ENCODE measurements at places on chromosomes 11 and 22.

- peak; percentile 27 for DNase-seq
These were observed 303.9 kb downstream of the CASP12 start for GRCh38 chr11:104594228-104594958.

GRCh38 chr11:8087185-8087584 lies 6.2 kb downstream of the TUB start:
- no peak for DNase-seq

DNA sequence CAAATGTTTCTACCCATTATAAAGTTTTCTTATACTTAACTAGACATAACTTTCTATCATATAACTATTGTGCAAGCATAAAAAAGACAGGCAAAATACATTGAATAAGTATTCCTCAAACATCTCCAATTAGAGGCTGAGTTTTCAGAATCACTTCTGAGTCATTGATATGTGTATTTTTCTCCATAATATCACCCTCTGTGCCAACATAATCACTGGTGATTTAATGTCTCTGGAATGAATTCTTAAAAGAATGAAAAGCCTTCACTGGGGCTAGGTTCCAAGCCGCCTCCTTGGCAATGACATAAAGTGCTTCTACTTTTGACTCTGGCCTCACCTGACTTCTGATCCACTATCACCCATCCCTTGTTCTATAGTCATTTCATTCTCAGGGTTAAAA lies 197.0 kb upstream of the E2F8 start:
- DNase-seq, result no peak

DNA sequence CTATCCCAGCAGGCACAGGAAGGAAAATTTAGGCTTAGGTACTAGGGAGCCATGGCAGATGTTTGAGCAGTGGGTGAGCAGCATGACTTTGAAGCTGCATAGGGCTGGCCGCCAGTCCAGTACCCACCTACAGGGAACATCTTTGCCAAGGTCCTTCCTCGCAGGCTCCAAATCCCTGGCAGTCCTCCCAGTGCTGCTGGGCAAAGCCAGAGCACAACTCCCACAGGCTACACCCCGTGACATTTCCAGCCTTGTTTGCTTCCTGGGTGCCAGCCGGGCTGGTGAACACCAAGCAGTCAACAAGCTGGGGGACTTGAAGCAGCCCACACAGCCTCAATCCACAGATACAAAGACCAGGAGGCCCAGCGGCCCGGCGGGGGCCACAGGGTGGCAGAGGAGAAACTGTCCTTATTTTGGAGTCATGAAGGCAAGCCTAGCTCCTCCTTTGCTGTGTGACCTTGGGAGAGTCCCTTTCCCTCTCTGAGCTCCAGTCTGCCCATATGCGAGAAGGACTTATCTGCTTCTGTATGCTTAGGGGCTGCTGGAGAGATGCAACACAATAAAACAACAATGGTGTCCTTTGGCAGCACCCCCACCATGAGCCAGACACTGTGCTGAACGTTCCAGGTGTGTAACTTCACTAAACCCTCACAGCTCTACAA lies 28.0 kb downstream of the TPST2 start:
- no peak for DNase-seq

- DNase-seq, result no peak
These were observed 409.6 kb downstream of the GUCY1A2 start for GRCh38 chr11:106608677-106609076.

DNA sequence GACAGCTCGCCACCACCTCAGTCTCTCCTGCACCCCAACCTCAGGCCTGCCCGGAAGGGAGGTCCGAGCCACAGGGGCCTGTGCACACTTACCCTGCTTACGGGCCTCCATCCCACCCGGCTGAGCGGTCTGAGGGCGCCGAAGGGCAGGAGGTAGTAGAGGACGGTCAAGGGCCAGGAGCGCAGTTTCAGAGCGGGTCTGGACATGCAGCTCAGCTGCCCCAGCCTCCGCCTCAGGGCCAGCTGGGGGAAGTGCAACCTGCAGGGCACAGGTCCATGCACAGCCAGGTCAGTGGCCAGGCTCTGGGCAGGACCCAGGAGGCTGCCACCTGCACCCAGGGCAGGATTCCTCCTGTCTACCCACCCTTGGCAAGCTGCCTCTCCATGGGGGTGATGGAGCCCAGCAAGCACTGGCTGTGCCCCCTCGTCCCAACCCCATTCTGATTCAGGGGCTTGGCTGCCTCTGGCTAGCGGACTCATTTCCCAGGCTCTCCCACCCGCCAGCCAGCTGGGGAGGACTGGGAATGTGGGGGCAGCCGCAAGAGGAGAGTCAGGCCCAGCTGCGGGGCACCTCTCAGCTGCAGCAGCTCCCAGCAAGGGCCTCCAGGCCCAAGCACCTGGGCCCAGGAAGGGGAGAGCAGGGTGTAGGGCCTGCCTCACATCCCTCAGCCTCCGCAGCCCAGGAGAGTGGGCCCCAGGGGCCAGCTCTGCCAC lies 38.3 kb downstream of the PISD start:
- DNase-seq, result no peak

DNA sequence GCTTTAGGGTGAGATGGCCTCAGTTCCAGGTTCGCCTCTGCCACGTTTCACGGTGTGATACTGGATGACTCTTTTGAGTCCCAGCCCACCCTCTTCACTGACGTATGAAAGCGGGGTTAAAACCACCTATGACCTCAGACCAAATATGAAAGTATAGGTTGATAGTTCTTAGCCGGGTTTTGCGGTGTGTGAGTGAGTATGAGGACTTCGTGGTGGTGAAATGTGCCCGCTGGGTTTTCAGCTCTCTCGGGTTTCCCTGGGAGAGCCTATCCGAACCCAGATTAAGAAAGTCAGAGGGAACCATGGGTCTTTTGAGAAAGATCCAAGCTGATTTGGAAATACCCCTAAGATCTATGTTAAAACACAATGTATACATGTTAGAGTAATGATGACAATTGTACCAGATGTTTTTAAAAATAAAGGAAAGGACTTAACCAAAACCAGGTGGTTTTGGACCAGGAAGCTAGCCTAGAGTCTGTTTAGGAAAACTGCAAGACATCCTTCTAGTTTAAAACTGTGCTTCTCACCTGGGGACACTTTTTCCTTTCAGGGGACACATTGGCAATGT lies 25.8 kb upstream of the ST3GAL4 start:
- DNase-seq, result peak; percentile 16

GRCh38 chr22:41697126-41697775 lies 2.1 kb upstream of the MEI1 start:
- DNase-seq, result peak; percentile 88

GRCh38 chr11:26649884-26650283 lies 72.0 kb downstream of the SLC5A12 start:
- no peak for DNase-seq

- no peak for DNase-seq
These were observed 9.2 kb downstream of the CDPF1 start for GRCh38 chr22:46240907-46241306.

GRCh38 chr11:82701847-82702520 lies 31.7 kb downstream of the FAM181B start:
- DNase-seq, result no peak

DNA sequence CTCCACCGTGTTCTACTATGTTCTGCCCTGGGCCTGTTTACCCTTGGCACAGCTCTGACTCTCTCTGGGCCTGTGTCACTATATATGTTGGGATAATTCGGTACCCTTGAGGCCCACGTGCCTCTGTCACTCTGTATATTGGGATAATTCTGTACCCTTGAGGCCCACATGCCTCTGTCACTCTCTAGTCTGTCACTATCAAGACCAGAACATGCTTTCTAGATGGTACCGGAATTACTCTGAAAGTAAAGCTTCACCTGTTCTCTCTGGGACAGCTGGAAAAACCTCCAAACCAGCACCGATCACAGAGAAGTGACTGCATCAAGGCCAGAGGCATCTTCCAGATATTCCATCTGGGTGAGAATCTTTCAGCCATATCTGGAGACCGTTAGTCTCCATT lies 9.3 kb upstream of the FCHSD2 start:
- no peak for DNase-seq

- no peak for DNase-seq
These were observed 41.3 kb downstream of the TNKS1BP1 start for GRCh38 chr11:57283231-57283990.

Data from CD4-positive, alpha-beta T cell treated with Interleukin-15 for 4 hours (primary cell).